ENCODE measurements at places on chromosomes 11 and 22. TPM values are rescaled to one million over a fixed set of nuclear protein-coding genes. Genes with fewer than 3 reads are reported as not detected.
A peak's percentile ranks its signal among the peaks of the same experiment; 100 is the strongest.

DNA sequence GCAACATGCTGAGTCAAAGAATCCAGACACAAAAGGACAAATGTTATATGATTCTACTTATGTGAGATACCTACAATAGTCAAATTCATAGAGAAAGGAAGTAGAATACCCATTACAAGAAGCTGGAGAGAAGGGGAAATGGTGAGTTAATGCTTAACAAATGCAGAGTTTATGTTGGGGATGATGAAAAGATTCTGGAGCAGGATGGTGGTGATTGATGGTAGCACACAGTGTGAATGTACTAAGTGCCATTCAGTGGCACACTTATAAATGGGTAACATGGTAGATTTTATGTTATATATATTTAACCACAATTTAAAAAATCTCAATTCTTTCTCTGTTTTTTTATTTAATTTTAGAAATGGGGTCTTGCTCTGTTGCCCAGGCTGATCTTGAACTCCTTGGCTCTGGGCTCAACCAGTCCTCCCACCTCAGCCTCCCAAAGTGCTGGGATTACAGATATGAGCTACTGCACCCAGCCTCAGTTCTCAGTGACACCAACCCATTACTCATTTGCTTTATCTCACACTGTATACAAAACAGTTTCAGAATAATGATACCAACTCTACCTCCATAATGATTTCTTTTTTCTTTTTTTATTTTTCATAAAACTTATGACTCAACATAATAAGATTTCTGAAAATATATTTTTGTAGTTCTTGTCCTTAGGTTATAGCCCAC lies 9.6 kb upstream of the RELA start:
- DNase-seq: no peak

DNA sequence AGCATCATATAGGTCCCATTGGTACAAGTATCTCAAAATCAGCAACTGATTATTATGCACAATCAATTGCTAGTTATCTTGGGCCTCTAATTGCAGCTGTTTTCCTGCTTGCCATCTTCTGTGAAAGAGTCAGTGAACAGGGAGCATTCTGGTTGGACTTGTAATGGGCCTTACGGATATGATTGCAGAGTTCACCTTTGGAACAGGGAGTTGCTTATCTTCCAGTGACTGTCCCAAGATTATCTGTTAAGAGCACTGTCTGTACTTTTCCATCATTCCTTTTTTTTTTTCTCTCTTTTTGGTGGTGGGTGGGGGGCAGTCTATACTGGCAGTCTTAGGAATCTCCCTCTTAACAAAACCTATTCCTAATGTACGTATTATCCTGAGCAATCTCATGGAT lies 17.8 kb downstream of the OR8G5 start:
- DNase-seq: no peak

DNA sequence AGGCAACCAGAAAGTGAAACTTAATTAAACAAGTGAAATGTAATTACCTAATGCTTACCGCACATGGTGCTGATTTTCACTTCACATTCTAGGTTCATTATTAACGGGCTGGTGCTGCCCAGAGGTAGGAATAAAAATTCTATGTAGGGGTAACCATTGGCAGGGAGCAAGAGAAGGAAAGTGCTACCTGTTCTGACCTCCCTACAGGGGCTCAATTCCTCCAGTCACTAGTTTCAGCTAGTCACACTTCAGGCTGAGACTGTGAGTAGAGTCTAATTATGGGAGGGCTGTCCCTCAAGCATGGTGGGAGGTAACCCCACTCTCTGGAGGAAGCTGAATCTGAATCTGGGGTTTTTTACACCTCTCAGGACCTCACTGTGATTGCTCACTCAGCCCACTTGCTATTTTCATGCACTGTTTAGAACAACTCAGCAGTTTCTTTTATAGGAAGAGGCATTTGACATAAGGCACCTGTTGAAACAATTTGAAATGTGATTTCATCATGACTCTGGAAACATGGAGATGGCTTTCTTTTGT lies 75.4 kb downstream of the MAML2 start:
- DNase-seq: peak; percentile 46

DNA sequence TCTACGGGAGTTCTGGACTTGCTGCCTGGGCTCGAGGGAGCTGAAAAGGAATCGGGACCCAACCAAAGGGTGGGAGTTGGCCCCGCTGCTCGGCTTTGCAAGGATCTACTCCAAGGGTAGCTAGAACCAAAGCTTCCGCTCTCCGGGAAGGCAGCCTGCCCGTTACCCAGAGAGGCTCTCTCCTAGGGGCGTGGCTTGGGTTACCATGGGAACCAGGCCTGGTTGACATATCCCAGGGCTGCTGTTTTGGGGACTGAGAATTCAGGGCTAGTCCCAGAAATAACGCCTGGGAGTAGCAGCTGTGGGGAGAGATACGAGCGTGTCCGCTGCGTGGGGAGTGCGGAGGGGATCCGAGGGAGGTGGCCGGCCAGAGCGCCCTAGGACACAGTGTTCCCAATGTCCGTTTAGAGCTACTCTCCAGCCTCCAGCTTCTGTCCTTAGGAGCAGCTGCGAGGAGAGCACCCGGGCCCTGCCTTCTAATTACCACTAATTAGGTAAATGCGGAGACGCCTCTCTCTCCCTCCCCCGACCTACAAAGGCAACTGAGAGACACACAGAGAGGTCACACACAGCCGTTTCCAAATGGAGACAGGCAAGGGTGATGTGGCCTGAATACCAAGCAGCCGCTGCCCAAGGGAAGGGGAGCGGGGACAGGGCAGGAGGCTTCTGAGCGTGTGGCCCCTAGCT lies 141.6 kb upstream of the CADM1 start:
- no peak for DNase-seq

DNA sequence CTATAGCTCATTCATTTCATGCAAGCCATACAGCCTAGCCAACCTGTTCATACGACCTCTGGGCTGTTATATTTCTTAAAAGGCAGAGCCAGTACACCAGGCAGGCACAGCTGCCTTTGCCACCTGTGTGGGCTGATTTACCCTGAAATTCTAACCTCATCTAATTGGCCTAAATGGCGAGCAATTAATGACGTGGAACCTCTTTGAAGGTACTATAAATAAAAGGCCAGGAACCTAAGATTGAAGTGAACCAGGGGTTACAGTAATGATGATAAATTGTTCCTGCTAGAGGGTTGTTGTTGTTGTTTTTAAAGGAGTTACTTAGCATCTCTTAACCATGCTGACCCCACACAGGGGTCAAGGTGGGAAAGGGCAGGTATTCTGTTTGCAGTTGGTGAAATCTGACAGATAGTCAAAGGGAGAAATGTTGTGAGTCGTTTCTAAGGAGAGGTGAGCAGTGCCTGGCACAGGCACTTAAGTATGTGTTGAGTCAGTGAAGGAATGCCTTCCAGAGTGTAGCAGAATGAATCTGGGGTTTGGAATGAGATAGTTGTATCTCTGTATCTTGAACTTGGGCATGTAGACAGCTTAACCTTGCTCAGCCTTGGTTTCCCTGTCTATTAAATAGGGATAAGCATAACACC lies 213.5 kb upstream of the NAV2 start:
- DNase-seq: no peak

GRCh38 chr22:21682385-21683175 lies 16.8 kb downstream of the PPIL2 start:
- no peak for DNase-seq

DNA sequence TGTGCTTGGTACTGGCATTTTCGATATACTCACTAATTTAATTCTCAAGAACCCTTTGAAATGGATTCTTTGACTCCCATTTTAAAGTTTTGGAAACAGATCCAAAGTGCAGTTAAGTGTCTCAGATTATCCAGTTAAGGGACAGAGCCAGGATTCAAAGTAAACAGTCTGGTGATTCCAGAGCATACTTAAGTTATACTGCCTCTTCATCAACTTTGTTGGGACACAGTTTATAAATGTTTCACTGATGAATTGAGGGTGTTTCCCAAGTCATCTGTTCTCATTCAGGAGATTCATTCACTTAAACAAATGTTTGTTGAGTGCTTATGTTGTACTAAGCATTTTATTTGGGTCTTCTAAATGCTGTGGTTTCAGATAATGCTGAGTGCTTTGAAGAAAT lies 17.1 kb downstream of the KDM2A start:
- DNase-seq: no peak

- peak; percentile 52 for DNase-seq
Measured at GRCh38 chr11:122656631-122657101, 1.1 kb downstream of the UBASH3B start.

DNA sequence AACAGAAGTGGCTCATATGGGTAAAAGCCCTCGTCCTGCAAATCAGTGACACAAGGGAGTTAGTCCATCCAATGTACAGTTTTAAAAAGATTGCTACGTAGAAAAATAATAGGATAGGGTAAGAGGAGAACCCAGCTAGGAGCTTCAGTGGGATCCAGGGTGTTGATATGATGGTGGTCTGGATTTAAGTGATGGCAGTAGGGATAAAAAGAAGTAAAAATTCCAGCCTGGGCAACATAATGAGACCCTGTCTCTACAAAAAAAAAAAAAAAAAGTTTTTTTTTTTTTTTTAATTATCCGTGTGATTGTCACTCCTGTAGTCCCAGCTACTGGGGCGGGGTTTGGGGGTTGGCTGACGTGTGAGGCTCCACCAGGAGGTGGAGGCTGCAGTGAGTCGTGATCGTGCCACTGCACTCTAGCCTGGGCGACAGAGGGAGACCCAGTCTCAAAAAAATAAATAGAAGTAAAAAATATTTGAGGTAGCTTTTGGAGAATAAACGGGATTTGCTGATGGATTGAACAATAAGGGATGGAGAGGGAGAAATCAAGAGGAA lies 7.0 kb upstream of the L3MBTL2 start:
- peak; percentile 47 for DNase-seq

DNA sequence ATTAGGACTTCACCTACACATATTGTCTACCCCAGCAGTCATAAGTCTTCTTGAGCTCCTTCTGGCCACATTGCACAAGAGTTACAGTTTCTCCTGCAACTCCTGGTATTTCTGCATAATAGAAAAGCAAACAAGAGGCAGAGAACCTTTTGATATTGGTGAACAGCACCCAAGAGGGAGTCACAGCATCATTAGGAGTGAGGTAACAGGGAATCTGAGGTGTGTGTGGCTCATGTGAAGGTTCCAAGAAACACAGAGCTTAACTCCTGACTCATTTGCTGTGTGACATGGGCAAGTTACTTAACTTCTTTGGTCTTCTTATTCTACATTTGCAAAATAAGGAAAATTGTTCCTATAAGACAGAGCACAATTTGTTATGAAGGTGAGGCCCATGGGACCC lies 374.6 kb downstream of the INSC start:
- no peak for DNase-seq

GRCh38 chr11:66639066-66639813 lies 737 bp downstream of the RBM4 start:
- peak; percentile 59 for DNase-seq

- DNase-seq: no peak
Measured at GRCh38 chr22:35957589-35957988, 71.0 kb downstream of the RBFOX2 start.

DNA sequence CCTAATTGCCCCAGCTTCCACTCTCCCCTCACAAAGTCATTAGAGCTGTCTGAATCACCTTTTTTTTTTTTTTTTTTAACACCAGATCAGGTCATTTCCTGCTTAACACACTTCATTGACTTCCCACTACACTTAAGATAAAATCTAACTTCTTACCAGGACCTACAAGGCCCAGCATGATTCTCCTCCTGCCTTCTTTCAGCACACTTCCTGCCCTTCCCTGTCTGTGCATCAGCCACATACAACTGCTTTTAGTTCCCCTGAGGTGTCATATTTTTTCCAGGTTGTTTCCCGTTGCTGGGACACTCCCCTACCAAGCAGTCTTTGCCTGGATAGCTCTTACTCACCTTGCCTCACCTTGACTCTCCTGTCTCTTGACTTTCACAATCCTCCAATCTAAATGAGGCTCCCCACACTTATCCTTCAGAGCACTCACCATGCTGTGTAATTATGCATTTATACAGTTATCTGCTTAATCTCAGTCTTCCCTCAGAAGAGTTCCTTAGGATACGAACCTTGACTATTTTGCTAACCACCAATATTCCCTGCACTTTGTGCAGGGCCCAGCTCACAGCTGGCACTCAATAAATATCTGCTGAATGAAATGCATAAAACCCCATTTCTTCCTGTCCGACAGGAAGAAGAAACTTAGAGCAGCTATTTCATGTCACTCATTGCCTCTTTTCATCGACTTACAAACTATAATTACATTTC lies 96.6 kb upstream of the AKIP1 start:
- no peak for DNase-seq

- DNase-seq: no peak
Measured at GRCh38 chr22:26291940-26292666, 122.8 kb downstream of the SEZ6L start.

- no peak for DNase-seq
Measured at GRCh38 chr11:75188671-75189070, 37.8 kb downstream of the SLCO2B1 start.

DNA sequence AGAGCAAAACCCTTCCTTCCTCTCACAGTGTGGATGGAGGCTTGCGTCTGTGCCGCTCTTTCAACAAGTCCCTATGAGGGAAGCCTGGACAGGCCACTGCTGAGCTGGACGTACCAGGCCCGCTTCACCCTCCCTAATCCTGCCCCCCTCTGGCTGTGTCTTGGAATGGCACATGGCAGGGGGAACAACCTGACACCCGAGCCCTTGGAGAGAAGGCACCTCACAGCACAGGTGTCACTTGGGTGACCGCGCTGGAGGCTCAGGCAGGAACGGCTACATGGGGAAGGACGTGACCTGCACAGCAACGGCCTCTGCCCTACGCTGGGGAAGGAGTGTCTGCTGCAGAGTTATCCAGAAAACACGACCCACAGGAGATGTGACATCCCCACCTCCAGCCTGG lies 11.0 kb downstream of the CARS1 start:
- no peak for DNase-seq

- DNase-seq: no peak
Measured at GRCh38 chr22:45996241-45997076, 19.5 kb upstream of the WNT7B start.

DNA sequence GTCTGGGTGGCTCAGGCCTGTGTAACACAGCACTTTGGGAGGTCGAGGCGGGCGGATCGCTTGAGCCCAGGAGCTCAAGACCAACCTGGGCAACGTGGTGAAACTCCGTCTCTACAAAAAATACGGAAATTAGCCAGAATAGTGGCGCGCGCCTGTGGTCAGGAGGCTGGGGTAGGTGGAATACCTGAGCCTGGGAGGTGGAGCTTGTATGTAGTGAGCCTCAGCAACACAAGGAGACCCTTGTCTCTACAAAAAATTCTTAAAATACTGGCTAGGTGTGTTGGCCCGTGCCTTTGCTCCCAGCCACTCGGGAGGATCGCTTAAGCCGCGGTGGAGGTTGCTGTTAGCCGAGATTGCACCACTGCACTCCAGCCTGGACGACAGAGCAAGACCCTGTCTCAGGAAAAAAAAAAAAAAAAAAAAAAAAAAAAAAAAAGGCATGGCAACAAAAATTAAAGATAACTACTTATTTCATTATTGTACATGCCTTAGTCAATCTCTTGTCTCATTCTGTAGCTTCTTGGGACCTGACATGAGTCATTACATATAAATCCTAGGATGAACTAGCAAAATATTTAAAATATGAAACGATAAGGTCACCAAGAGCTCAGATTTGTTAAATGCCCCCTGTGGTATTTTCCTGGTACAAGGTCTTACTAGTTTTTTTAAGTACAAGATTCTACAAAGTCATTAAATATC lies 1.1 kb downstream of the TAF1D start:
- peak; percentile 63 for DNase-seq

TMEM151A gene
- total RNA-seq: not detected

PARVG gene
- 191 TPM for total RNA-seq

TRIM49 gene
- not detected for total RNA-seq

OR52H1 gene
- not detected for total RNA-seq

FAT3 gene
- not detected for total RNA-seq

All from CD4-positive, alpha-beta memory T cell (primary cell).